ENCODE measurements at places on chromosomes 1 and 21. TPM values are rescaled to one million over a fixed set of nuclear protein-coding genes. Genes with fewer than 3 reads are reported as not detected.

The MRPL55 gene
- 91.5 TPM for total RNA-seq

The GUCA2B gene
- 0.19 TPM for total RNA-seq

The DCLRE1B gene
- 9.5 TPM for total RNA-seq

The BEST4 gene
- total RNA-seq, result 0.30 TPM

The OR6N1 gene
- not detected for total RNA-seq

The KTI12 gene
- total RNA-seq, result 18.3 TPM

The VCAM1 gene
- total RNA-seq, result 0.08 TPM

The LAMB3 gene
- total RNA-seq, result 20.2 TPM

The MAEL gene
- not detected for total RNA-seq

The SYT14 gene
- total RNA-seq, result 0.11 TPM

The DMRTB1 gene
- not detected for total RNA-seq

The APOBEC4 gene
- not detected for total RNA-seq

The CYP4A11 gene
- not detected for total RNA-seq

The OR6F1 gene
- not detected for total RNA-seq

The GJA8 gene
- total RNA-seq, result not detected

The NENF gene
- 130 TPM for total RNA-seq

The SLAMF6 gene
- not detected for total RNA-seq

The GORAB gene
- total RNA-seq, result 8.6 TPM

The TLR5 gene
- total RNA-seq, result 0.07 TPM

The PRKAB2 gene
- 11.4 TPM for total RNA-seq

The TPTE gene
- not detected for total RNA-seq

The MYBPH gene
- not detected for total RNA-seq

The FAM3B gene
- not detected for total RNA-seq

The FCMR gene
- total RNA-seq, result 3.9 TPM

The CAPN9 gene
- not detected for total RNA-seq

The RRP1B gene
- total RNA-seq, result 34.4 TPM

The GNAT2 gene
- total RNA-seq, result not detected

The SNX7 gene
- 24.5 TPM for total RNA-seq

The C1QTNF12 gene
- 1.4 TPM for total RNA-seq

The ATP1A4 gene
- not detected for total RNA-seq

The ACTA1 gene
- total RNA-seq, result 0.13 TPM

The HRNR gene
- not detected for total RNA-seq

The EPHA10 gene
- total RNA-seq, result 0.91 TPM

The ZYG11B gene
- 3.4 TPM for total RNA-seq

The PAFAH2 gene
- total RNA-seq, result 9.1 TPM

The DDAH1 gene
- 6.9 TPM for total RNA-seq

The SH2D1B gene
- 0.15 TPM for total RNA-seq

The GRHL3 gene
- total RNA-seq, result 0.53 TPM

The IGSF3 gene
- 17.9 TPM for total RNA-seq

The OR2G6 gene
- not detected for total RNA-seq

The GPA33 gene
- not detected for total RNA-seq

The TFF1 gene
- 25.6 TPM for total RNA-seq

The LCE3C gene
- not detected for total RNA-seq

The RAB42 gene
- total RNA-seq, result 2.3 TPM

The LRRIQ3 gene
- total RNA-seq, result 0.82 TPM

The NCAM2 gene
- not detected for total RNA-seq

The FAM72D gene
- 6.1 TPM for total RNA-seq

The SPRR2A gene
- total RNA-seq, result not detected

The ESRRG gene
- total RNA-seq, result not detected

The MCOLN3 gene
- 3.6 TPM for total RNA-seq

The TMEM82 gene
- not detected for total RNA-seq

The RUNX3 gene
- 6.5 TPM for total RNA-seq

All from A549 treated with CpdA at 1 μM for 4 hours (cell line).